ENCODE measurements at places on chromosomes 5 and 9. TPM values are rescaled to one million over a fixed set of nuclear protein-coding genes. Genes with fewer than 3 reads are reported as not detected.

Gene BARHL1
- not detected for total RNA-seq

Gene FCHO2
- total RNA-seq: 25.8 TPM

DNA sequence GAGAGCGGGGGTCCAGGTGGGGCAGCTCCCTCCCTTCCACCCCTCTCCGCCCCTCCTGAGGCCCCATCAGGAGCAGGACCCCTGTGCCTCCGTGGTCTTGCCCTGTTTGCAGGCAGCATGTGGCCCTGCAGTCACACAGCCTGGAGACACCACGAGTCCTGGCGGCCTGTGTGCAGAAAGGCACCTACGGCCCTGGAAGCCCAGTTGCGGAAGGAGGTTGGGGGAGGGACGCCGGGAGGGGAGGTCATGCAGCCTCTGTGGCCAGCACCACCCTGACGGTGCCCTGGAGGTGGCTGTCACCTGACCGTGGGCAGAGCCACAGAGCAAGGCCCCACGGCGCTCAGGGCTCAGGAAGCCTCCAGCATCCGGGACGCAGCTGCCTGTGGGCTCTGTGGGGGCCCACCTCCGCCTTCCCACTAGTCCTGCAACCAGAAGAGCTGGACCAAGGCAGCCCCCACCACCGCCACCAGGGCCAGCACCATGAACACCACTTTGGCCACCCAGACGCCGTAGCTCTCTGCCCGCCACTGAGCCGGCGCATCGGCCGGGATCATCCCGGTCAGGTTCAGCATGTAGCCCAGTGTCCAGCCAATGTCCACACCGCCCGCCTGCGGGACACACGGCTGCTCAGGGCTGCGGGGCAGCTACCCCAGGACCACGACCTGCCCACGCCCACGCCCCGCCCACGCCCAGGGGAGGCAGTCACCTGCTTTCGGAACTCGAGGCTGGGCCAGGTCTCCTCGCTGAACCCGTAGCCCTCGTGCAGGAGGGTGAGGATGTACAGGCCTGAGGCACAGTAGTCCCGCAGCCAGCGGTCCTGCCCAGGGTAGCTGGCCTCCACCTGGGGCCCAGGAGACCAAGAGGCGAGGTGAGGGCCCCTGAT, 6.4 kb downstream of the ENTPD8 start:
- H3K4me1 ChIP-seq: peaks cover 9% of the 10 kb centered on the region
- H3K36me3 ChIP-seq: no peaks in the 10 kb centered on the region
- no peak for DNase-seq

Gene OLFM1
- total RNA-seq: 10.8 TPM

Gene FOXD4L3
- total RNA-seq: not detected

DNA sequence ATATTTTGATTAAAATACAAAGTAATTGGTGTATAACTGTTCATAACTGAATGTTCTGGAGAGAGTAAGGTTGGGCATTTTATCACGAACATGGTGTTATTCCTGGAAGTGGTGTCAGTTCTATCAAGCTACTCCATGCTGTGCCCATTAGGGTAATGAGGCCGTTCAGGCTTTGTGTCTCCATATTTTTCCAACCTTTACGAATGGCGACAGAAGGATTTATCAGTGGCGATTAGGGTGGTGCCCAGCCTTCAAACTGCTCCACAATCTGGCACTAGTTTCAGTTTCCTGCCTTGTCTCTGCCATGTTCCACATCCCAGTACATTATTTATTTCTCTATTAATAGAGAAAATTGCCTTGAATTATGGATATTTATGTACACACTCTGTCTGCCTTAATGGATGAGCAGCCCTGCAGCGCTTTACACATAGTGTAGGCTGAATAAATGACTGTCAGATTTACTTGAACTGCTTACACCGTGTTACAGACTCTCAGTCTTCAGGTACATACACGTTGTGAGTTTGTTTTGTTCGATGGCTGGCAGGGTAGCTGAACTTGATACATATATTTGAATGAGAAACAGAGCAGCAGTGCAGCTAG, 23.9 kb upstream of the TMC1 start:
- H3K4me3 ChIP-seq: no peak overlapping the region
- no peak overlapping the region for H3K27ac ChIP-seq
- DNase-seq: no peak
- H3K36me3 ChIP-seq: no peaks in the 10 kb centered on the region
- no peaks in the 10 kb centered on the region for H3K27me3 ChIP-seq
- H3K4me1 ChIP-seq: no peaks in the 10 kb centered on the region

- no peak overlapping the region for H3K4me3 ChIP-seq
- H3K27me3 ChIP-seq: no peaks in the 10 kb centered on the region
- no peak overlapping the region for H3K27ac ChIP-seq
- peak; percentile 57 for DNase-seq
- no peaks in the 10 kb centered on the region for H3K36me3 ChIP-seq
- peaks cover 9% of the 10 kb centered on the region for H3K4me1 ChIP-seq
These were observed 81.9 kb downstream of the EBF1 start for GRCh38 chr5:159017786-159018185.

GRCh38 chr5:1561402-1561929, 37.7 kb upstream of the LPCAT1 start:
- no peaks in the 10 kb centered on the region for H3K36me3 ChIP-seq
- no peaks in the 10 kb centered on the region for H3K27me3 ChIP-seq
- H3K27ac ChIP-seq: no peak overlapping the region
- no peak for DNase-seq
- H3K4me3 ChIP-seq: no peak overlapping the region

Gene IL13
- total RNA-seq: not detected

- no peak overlapping the region for H3K27ac ChIP-seq
- DNase-seq: no peak
- H3K4me3 ChIP-seq: no peak overlapping the region
- H3K4me1 ChIP-seq: peaks cover 14% of the 10 kb centered on the region
- no peaks in the 10 kb centered on the region for H3K36me3 ChIP-seq
These were observed 87.9 kb downstream of the SLC1A3 start for GRCh38 chr5:36694351-36694750.

DNA sequence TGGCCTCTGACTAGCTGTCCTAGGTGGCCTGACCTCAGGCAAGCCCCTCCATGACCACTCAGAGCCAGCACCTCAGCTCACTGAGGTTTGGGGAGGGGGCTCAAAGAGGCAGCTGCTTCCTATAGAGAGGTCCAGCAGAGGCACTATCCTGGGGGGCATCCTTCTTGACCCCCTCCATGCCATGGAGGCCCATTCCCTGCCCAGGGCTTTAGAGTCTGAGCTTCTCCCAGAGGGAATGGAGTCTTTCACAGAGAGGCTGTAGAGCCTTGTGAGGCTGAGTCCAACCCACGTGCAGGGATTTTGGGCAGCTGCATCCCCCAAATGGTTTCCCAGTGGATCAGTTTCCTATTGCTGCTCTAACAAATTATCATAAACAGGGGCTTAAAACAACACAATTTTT, 16.9 kb downstream of the IRF1 start:
- peaks cover 18% of the 10 kb centered on the region for H3K4me1 ChIP-seq
- no peak overlapping the region for H3K27ac ChIP-seq

DNA sequence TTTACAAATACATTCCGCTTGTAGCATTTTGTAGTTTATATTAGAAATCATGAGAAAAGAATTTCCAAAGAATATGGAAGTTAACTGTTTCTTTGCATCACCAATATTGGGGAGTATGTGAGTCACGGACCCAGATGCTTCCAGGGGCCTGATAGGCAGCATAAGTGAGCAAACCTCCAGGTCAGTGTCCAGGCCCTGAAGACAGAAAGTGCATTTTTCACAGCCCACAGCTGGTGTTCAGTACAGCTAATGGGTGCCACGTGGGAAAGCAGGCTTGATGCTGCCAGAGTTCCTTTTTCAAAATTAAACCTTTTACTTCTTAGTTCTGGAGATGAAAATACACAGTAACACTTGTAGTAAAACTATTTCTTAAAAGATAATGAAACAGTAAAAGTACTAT, 454.4 kb upstream of the ACTBL2 start:
- DNase-seq: no peak
- no peak overlapping the region for H3K27ac ChIP-seq
- H3K4me1 ChIP-seq: no peaks in the 10 kb centered on the region

- no peak overlapping the region for H3K27ac ChIP-seq
- DNase-seq: no peak
- peaks cover 6% of the 10 kb centered on the region for H3K4me1 ChIP-seq
- H3K36me3 ChIP-seq: no peaks in the 10 kb centered on the region
- no peaks in the 10 kb centered on the region for H3K27me3 ChIP-seq
- H3K4me3 ChIP-seq: no peak overlapping the region
These were observed 4.5 kb upstream of the ANKH start for GRCh38 chr5:14876095-14876494.

GRCh38 chr9:5352637-5353248, 13.1 kb upstream of the RLN1 start:
- no peak overlapping the region for H3K27ac ChIP-seq
- H3K27me3 ChIP-seq: no peaks in the 10 kb centered on the region
- no peak overlapping the region for H3K4me3 ChIP-seq
- DNase-seq: no peak
- H3K36me3 ChIP-seq: no peaks in the 10 kb centered on the region

DNA sequence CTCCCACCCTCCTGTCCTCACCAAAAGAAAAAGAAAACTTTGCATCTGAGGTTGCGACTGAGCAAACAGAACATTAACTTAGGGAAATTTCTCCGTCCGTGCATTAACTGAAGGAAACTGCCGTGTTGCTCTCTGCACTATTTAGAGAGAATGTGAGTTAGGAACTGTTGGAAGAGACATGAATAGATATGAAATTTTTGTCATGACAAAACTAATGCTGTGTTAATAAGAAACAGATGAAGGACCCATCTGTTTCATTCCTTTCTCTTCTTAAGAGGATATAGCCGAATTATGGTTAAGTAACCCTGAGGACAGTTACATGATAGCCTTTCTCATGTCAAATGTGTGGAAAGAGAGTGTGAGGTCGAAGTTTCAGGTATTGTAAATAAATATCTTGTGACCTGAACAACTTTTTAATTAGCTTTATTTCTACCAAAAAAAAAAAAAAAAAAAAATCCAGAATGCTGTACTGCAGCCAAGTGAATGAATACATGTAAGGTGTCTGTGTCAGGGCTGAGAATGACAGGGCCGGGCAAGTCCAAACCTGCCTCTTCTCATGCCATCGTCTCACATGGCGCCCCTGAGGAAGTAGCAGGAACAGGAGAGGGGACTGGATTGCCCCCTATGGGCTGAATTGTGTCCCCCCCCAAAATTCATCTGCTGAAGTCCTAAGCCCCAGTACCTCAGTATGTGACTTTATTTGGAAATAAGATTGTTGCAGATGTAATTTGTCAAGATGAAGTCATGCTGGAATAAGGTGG, 35.6 kb upstream of the ANKRD33B start:
- DNase-seq: no peak
- no peaks in the 10 kb centered on the region for H3K36me3 ChIP-seq
- H3K27me3 ChIP-seq: peaks cover 3% of the 10 kb centered on the region
- no peak overlapping the region for H3K4me3 ChIP-seq
- H3K4me1 ChIP-seq: no peaks in the 10 kb centered on the region
- no peak overlapping the region for H3K27ac ChIP-seq

Gene UBAP2
- 20.9 TPM for total RNA-seq

Gene IL9
- not detected for total RNA-seq

DNA sequence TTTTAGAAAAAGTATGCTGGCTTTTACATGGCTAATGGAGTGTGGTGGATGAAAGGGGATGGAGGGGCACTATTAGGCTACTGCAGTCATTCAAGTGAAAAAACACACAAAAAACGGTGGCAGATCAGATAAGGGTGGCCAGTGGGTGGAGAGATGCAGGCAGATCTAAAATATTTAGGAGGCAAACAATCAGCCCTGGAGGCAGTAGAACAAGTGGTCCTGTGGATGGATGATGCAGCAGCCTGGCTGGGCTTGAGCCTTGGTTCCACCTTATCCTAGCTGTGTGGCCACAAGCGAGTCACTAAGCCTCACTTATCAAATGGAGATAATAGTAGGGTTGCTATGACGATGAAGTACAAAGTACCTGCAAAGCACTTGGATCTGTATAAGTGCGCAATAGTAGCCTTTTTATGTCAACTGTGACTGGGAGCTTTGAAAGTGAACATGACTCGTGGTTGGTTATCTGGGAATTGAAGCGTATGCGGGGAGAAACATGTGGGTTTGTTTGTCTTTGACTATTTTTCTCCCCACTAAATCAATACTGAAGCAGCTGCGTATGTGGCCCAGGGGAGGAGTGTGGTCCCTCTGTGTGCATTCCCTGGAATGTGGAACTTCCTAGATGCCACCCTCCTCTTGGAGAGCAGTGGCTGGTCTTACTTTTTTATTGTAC, 20.2 kb downstream of the NSG2 start:
- no peaks in the 10 kb centered on the region for H3K36me3 ChIP-seq
- H3K27me3 ChIP-seq: no peaks in the 10 kb centered on the region
- no peaks in the 10 kb centered on the region for H3K4me1 ChIP-seq
- no peak for DNase-seq
- no peak overlapping the region for H3K27ac ChIP-seq
- no peak overlapping the region for H3K4me3 ChIP-seq

Gene PCDHB12
- 1.4 TPM for total RNA-seq

GRCh38 chr5:135246923-135247795, 151.9 kb downstream of the MACROH2A1 start:
- H3K4me3 ChIP-seq: no peak overlapping the region
- peak overlapping the region; percentile 84 for H3K27ac ChIP-seq
- DNase-seq: peak; percentile 70
- H3K4me1 ChIP-seq: peaks cover 32% of the 10 kb centered on the region

DNA sequence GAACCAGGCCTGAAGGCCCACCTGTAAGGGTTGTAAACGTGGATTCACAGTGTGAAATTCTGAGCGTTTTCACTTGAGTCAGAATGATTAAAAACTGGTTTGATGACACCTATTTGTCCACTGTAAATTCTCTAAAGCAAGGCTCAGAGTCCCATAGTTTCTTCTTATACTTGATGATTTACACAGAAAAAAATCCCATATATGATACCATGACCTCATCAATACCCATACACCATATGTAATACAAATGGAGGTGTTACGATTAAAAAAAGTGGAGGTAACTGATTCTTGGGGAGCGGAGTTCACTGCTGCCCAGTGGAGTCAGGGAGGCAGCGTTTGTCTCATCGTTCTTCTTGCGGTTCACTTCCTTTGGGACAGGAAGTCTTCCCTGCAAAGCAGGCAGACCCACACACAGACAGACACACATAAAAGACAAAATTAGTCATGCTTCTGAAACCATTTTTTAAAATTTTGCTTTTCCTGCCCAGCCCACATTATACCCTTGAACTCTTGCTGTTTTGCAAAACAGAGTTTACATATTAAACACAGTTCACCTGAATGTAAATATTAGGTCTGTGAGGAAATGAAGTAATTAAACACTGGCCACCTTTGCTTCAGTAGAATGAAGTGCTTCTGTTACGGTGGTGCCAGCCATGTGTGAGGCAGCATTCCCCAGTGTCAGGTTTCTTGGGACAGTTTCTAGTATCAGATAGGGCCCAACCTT, 26.2 kb downstream of the NREP start:
- H3K4me1 ChIP-seq: peaks cover 24% of the 10 kb centered on the region
- DNase-seq: no peak
- H3K4me3 ChIP-seq: no peak overlapping the region
- no peaks in the 10 kb centered on the region for H3K27me3 ChIP-seq

DNA sequence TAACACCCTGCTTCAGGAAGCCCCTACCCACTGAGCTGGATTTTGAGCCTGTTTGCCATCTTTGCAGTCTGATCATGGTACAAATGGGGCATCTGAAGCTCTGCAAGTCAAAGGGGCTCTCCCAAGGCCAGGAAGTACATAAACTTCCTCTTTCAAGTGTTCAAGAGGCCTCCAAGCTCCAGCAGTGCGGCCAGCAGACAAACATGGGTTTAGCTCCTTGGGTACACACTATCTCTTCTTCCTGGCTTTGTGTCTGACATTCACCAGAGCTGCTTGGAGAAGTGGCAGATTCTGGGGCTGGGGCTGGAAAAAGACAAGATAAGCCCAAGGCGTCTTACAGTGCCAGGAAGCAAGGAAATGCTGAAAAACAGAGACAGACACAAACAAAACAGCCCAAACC, 34.1 kb downstream of the LAMC3 start:
- no peak overlapping the region for H3K4me3 ChIP-seq
- H3K27me3 ChIP-seq: no peaks in the 10 kb centered on the region
- no peak overlapping the region for H3K27ac ChIP-seq
- DNase-seq: no peak

All from adrenal gland (tissue), 19 donors.